ENCODE measurements at places on chromosomes 13 and 19.

GRCh38 chr19:7865262-7865911 is 8.8 kb downstream of the PRR36 start:
- DNase-seq: no peak

- DNase-seq: no peak
Observed at GRCh38 chr13:93771782-93772181, 545.2 kb downstream of the GPC6 start.

DNA sequence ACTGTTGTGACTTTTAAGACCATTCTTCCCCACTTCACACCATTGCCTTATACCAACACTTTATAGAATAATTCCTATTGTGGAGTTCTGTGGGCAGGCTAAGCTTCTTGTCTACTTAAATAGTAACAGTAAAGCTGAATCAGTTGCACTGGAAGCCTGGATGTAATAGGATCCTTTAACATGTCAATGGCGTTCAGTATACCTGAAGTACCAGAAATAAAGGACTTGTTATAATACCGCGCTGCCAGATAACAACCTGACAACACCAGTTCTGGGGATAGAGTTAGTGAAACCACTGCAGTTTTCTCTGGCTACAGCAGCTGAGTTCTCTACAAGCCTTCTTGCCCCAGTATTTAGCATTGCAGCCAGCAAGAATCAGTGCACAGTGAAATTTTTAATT is 52.0 kb upstream of the TNFRSF19 start:
- DNase-seq: no peak

- no peak for DNase-seq
Observed at GRCh38 chr19:52991484-52991883, 22.2 kb upstream of the ERVV-1 start.

- DNase-seq: no peak
Observed at GRCh38 chr19:47863514-47863936, 4.5 kb downstream of the TPRX2 start.

DNA sequence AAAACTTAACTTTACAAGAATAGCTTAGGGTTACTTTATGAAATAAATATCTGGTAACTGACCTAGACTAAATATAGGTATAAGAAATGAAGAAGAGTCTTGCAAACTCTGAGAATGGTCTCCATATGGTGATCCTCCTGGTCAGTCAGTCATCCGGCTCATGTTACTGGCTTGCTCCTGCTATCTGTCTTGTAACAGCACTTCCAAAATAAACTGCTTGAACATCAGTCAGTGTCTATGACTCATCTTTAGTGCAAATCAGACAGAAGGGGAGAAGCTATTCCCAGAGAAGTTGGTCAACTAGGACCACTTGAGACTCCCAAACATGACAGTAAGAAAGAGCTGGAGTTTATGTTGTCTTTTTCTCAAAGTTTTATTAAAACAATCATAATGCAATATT is 1550.9 kb downstream of the PCDH9 start:
- DNase-seq: no peak

DNA sequence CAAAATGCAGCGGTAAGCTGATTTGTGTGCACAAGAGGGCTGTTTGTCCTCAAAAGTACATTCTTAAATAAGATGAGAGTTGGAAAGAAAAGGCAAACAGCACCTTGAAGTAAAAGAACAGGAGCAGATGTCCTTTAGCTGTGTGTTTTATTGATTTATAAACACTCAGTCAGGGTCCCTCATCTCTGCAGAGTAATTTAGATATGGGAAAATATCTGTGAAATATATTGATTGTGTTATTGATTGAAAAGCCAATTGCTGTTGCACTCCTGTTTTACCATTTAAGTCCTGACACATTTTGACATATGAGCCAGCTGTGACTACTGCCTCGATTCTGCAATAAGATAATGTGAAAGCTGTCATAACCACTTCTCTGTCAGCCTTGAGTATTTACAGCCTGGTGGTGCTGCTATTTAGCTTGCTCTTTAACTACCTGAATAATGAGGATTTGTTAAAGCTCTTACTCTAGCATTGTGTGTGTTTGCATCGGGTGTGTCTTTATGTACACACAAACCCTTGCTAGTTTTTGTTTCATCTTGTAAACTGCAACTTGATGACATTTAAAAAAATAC is 550.1 kb downstream of the DACH1 start:
- peak; percentile 68 for DNase-seq

- no peak for DNase-seq
Observed at GRCh38 chr19:45569619-45570421, 14.8 kb downstream of the OPA3 start.

- no peak for DNase-seq
Observed at GRCh38 chr19:20278342-20278741, 111.3 kb downstream of the ZNF486 start.

GRCh38 chr13:52319876-52320275 is 86.1 kb downstream of the THSD1 start:
- DNase-seq: no peak

GRCh38 chr13:37379841-37380240 is 218.7 kb downstream of the POSTN start:
- DNase-seq: no peak

DNA sequence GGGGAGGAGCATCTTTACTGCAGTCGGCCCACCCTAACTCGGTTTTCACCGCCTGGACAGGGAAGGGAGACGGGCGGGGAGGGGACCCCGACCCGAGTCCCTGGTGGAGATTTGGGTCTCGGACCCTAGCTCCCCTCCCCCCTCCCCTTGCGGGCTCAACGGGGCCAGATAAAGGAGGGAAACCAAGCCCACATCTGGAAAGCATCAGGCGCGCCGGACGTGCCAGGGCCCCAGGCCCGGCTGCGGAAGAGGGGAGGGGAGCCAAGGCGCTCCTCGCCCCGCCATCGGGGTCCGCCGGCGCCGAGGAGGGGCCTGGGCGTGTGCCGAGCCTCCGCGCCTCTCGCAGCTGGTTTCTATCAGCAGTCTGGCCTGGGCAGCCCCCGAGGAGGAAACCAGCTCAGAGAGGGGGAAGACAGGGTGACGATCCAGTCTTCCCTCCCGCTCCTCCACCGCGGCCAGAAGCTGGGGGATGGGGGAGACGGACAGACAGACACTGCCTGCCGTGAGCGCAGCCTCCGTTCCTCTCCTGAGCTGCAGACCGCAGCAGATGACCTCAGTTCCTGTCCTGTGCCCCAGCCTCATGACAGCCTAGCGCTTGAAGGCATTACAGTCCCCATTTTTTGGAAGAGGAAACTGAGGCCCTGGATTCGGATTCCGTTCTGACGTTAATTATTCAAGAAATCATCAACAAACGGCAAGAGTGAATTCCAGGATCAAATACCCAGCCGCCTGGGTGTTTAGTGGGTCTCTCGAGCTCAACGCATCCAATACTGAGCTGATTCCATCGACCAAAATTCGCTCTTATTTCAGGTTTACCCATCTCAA is 3.6 kb upstream of the GNG8 start:
- no peak for DNase-seq

DNA sequence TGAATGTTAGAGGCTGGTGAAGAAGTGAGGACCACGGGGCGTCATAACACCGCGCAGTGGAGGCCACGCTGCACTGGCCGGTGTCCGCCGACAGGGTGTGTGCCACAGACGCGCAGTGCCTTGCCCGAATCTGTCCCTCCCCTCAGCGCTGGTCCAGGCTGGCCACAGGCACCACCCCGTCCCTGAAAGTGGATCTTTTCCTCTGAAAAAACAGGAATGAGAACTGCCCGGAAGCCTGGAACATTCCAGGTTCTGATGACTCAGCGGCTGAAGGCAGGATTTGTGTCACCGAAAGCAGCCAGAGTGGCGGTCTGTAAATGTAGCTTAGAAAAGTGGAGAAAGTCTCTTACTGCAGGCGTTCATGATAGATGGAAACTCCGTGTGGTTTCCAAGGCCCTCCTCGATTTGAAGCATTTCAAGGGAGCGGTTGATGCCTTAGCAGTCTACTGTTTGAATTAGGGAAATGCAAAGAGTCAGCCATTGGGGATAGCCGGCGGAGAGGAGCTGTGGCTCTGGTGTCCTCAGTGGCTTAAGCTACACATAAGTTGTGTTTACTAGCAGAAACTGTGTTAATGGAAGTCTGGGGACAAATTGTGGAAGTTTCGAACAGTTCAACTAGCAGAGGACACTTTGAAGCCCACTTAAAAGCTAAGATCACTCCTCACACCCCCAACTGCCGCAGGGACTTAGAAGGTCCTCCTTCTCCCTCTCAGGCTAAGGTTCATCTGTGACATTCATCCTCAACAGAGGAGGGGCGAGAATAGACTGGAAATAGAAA is 70.8 kb downstream of the NUFIP1 start:
- peak; percentile 69 for DNase-seq

DNA sequence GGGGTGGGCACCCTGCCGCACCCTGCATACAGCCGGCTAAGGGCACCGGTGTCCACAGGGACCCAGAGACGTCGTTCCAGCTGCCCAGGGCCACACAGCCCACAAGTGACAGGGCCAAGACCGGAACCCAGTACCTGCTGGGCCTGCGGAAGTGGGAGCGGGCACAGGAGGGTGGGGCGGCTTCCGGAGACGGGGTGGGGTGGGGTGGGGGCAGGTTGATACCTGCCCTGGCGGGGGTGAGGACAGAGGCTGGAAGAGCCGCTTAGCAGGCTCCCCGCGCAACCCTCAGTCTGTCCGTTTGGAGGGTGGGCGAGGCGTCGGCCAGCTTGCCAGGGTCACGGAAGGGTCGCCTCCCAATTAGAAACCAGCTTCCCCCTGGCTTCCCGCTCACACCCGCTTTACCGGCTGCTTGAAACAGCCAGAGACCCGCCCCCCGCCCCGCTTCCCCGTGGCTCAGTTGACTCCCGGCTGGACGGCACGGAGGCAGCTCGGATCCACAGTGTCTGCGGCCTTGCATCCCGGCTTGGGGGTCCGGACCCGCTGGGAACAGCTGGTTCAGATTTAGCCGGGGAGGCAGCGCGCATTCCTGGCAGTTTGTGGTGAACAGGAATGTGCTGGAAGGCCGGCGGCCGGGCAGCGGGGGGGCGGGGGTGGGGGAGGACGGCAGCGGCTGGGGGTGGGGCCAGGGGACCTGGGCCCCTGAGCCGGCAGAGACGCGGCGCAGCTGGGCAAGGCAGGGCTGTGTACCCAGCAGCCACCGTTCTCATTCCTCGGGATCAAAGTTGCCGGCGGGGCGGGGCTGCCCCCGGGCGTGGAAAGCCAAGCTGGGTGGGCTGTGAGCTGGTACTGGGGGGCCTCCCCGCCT is 1.9 kb downstream of the CNN2 start:
- no peak for DNase-seq

DNA sequence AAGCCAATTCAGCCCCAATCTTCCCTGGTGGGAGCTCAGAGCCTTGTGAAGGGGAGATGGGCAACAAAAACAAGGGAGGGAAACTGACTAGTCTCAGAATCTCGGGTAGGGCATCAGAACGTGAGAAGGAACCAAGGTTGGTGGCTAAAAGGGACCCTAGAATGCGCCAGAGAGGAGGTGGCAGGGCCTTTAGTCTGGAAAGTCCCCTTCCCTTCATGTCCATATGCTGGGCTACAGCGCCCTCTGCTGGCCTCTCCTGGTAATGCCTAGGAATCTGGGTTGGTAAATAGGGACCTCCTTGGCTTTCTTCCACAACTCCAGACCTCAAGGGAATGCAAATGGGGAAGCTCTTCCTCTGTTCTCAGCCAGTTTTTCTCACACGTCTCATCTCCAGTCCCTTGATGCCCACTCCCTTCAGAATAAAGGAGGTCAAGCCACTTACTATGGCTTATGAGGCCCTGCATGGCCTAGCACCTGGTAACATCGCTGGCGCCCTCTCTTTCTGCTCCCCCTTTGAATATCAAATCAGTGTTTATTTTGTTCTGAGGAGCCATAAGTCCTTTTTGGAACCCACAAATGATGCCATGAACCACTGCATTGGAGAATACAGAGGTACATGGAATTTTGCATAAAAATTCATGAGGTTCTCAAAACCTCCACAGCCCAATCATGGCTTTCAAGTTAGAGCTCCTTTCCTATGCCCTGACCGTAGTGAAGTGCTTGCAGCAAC is 1.4 kb upstream of the CCDC97 start:
- DNase-seq: peak; percentile 5

DNA sequence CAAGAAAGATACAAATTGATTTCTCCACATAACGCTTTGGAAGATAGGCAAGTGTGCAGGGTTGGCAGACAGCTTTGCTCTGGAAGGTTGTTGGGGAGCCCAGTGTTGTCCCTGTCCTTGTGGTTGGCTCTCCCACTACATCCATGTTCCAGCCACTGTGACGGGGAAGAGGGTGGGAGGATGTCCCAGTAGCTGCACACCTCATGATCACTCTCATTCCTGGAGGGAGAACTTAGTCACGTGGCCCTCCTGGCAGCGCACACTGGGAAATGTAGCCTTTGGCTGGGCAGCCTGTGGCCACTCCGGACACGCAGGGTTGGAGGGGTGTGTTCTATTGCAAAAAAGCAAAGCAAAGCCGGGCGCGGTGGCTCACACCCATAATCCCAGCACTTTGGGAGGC is 9.9 kb downstream of the POLD1 start:
- DNase-seq: no peak

GRCh38 chr13:29476046-29476445 is 119.4 kb downstream of the SLC7A1 start:
- no peak for DNase-seq

DNA sequence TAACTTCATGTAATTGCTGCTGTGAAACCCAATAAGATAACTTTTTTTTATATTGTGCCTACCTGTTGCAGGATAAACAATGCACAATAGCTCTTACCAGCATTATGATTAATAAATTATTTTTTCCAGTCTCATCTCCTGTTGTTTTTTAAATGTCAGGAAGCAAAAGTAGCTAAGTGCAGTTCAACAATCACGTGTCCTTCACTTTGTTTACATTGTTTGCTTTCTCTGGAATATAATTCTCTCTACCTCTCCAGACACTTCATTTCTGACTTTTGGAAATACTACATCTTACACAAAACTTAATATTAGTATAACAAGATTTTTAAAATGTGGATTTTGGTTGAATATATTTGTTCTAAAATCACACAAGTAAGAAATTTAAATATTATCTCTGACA is 1359.4 kb downstream of the SLITRK1 start:
- no peak for DNase-seq

DNA sequence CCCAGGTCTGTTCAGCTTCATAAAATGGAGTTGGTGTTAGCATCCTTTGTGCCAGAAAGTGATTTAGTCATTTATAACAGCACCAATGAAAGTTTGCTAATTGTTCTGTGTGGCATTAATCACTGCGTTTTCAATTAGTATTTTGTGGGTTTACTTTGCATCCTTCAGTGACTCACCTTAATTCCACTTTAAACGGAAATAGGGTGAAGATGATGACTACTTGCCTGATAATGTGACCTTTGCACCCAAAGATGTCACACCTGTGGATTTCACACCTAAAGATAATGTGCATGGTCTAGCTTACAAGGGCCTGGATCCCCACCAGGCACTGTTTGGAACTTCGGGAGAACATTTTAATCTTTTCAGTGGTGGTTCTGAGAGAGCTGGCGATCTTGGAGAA is 15.0 kb downstream of the GPATCH1 start:
- DNase-seq: no peak
